Sigmoid colon (tissue), 7 donors: ENCODE measurements at places on chromosomes 5 and 9. TPM values are rescaled to one million over a fixed set of nuclear protein-coding genes. Genes with fewer than 3 reads are reported as not detected.

DNA sequence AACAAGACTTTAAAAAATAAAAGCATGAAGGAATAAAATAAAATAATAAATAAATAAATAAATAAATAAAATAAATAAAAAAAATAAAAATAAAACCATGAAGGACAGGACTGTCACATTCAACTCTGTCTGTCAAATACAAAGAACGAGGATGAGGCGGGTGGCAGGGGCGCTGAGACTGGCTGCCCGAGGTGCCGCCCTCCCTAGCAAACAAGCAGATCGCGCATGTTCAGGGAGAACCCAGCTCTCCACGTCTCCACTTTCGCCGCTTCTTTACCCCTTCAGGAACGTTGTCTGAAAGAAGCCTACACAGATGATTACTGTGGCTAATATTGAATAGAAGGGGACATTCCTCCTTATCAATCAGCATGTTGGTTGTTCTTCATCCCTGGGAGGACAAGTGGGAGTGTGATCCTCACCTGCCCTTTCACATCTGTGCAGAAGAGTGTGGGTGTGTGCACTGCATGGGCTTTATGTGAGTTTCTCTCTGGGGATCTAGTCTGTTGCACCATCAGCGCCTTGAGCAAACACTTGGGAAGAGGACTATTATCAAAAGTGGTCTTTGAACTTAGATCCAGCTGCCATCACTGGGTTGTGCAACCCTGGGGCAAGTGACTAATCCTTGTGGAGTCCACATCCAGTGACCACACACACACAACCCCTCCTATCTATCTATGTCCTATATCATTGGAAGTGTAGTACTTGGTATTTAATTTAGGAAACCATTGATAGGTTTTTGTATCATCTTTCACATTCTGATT lies 399.2 kb downstream of the IRX2 start:
- H3K4me1 ChIP-seq, result no peaks in the 10 kb centered on the region
- H3K36me3 ChIP-seq, result no peaks in the 10 kb centered on the region
- no peak overlapping the region for H3K27ac ChIP-seq
- no peak for DNase-seq

GRCh38 chr5:2142456-2142954 lies 259.8 kb upstream of the IRX4 start:
- no peak for DNase-seq
- H3K27me3 ChIP-seq, result no peaks in the 10 kb centered on the region
- H3K27ac ChIP-seq, result no peak overlapping the region
- no peak overlapping the region for H3K4me3 ChIP-seq
- H3K4me1 ChIP-seq, result no peaks in the 10 kb centered on the region

DNA sequence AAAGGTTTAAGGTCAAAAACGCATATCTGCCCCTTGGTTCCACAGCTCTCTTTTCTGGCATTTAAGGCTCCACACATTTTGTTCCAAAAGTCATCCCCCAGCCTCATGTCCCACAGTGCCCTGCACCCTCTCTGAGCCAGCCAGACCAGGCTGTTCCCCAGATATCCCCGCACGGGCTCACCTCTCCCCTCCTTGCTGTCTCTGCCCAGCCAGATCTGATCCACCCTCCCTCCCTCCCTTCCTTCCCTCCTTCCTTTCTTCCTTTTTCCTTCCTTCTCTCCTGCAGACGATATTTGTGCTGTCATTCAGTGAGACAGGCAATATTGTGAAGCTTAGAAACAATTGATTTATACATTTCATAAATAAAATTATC lies 37.0 kb downstream of the DUSP1 start:
- H3K27me3 ChIP-seq, result no peaks in the 10 kb centered on the region
- H3K27ac ChIP-seq, result peak overlapping the region; percentile 95
- DNase-seq, result no peak
- H3K36me3 ChIP-seq, result no peaks in the 10 kb centered on the region
- no peak overlapping the region for H3K4me3 ChIP-seq
- peaks cover 46% of the 10 kb centered on the region for H3K4me1 ChIP-seq

Gene PRLR
- 0.82 TPM for total RNA-seq

DNA sequence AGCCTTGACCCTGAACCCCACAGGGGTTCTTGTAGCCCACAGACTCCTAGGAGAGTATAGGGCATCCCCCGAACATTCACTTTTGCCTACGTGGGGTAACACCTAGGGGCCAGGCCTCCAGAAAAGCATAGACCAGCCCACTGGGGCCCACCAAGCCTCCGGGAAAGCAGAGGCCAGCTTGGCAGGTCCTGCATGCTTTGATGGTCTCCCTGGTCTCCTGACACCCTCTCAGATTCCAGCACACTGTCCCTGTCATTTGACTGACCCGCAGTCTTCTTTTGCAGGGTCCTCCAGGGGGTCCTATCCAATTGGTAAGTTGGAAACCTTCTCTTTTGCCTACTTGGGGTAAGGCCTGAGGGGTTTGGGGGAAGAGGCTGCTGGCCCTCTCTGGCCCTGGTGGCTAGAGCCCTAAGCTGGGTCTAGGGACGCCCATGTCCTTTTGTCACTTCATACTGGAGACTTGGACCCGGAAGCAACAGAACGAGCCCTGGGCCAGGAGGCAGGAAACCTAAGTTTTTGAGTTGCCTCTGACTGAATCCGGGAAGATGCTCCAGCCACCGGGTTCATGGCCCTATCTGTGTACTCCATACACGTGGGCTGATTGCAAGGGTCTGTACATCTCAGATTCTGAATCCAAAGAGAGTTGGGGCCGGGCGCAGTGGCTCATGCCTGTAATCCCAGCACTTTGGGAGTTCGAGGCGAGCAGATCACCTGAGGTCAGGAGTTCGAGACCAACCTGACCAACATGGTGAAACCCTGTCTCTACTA lies 20.9 kb upstream of the ORM1 start:
- no peaks in the 10 kb centered on the region for H3K4me1 ChIP-seq
- no peak overlapping the region for H3K27ac ChIP-seq
- peaks cover 6% of the 10 kb centered on the region for H3K36me3 ChIP-seq
- H3K4me3 ChIP-seq, result no peak overlapping the region
- H3K27me3 ChIP-seq, result no peaks in the 10 kb centered on the region

GRCh38 chr5:167993771-167994170 lies 297.7 kb upstream of the WWC1 start:
- H3K27me3 ChIP-seq, result no peaks in the 10 kb centered on the region
- H3K4me1 ChIP-seq, result no peaks in the 10 kb centered on the region
- no peaks in the 10 kb centered on the region for H3K36me3 ChIP-seq
- DNase-seq, result no peak
- no peak overlapping the region for H3K27ac ChIP-seq

Gene ADGRD2
- total RNA-seq, result not detected

DNA sequence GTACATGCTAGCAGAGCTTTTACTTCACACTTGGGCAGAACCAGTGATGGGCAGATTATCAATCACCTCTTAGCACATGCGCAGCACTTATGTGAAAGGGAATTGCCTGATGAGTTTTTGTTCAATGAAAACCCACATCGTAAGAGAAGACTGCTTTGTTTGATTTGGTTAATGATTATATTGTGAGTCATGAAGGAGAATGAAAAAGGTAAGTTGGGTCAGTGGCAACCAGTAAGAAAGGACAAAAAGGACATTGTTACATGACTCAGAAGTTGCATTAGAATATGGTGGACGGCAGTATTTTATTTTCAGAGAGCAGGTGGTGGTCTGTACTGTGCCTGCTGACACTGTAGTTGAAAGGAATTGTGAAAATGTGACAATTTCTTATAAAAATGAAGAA lies 127.4 kb downstream of the AOPEP start:
- H3K36me3 ChIP-seq, result no peaks in the 10 kb centered on the region
- DNase-seq, result no peak
- H3K27me3 ChIP-seq, result no peaks in the 10 kb centered on the region
- H3K4me3 ChIP-seq, result no peak overlapping the region
- no peak overlapping the region for H3K27ac ChIP-seq

DNA sequence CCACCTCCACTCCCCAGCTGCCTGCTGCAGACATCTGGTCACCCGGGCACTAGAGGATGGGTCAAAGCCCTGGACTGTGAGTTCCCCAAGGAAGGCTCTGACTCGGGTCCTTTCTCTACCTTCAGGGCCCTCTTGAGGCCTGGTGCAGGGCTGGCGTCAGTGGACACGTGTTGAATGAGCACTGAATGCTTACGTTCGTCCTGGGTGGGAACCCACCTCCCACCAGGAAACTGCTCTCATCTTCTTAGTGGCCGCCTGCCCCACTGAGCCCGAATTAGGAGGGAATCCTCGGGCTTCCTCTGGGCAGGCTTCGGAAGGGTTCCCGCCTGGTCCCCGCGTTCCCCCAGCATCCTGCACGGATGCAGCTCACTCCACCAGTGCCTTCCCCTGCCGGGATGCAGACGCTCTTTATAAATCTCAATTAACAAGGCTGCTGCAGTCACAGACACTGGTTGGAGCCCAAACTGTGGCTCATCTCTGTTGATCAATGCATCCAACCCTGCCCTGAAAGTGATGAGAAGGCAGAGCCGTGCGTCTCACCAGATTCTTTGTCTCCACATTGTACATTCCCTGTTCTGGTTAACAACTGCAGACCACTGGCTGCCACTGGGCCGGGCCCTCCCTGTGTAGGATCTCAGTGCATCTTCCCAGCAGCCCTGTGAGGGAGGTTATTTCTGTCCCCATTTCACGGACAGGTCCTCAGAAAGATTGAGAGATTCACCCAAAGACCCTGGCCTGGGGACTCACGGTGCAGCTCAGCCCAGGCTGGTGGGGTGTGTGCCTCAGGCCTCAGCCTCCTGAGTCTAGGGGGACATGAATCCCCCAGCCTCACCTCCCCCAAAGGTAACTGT lies 168.8 kb downstream of the GAPVD1 start:
- no peak overlapping the region for H3K4me3 ChIP-seq
- H3K27me3 ChIP-seq, result no peaks in the 10 kb centered on the region
- H3K4me1 ChIP-seq, result peaks cover 4% of the 10 kb centered on the region
- DNase-seq, result peak; percentile 41

Gene PCDHB8
- total RNA-seq, result 1.9 TPM

Gene LCN9
- total RNA-seq, result not detected

- H3K4me1 ChIP-seq, result no peaks in the 10 kb centered on the region
- DNase-seq, result no peak
- H3K4me3 ChIP-seq, result no peak overlapping the region
- H3K27me3 ChIP-seq, result no peaks in the 10 kb centered on the region
- no peak overlapping the region for H3K27ac ChIP-seq
Observed at GRCh38 chr5:145975361-145976066, 39.1 kb downstream of the SH3RF2 start.

DNA sequence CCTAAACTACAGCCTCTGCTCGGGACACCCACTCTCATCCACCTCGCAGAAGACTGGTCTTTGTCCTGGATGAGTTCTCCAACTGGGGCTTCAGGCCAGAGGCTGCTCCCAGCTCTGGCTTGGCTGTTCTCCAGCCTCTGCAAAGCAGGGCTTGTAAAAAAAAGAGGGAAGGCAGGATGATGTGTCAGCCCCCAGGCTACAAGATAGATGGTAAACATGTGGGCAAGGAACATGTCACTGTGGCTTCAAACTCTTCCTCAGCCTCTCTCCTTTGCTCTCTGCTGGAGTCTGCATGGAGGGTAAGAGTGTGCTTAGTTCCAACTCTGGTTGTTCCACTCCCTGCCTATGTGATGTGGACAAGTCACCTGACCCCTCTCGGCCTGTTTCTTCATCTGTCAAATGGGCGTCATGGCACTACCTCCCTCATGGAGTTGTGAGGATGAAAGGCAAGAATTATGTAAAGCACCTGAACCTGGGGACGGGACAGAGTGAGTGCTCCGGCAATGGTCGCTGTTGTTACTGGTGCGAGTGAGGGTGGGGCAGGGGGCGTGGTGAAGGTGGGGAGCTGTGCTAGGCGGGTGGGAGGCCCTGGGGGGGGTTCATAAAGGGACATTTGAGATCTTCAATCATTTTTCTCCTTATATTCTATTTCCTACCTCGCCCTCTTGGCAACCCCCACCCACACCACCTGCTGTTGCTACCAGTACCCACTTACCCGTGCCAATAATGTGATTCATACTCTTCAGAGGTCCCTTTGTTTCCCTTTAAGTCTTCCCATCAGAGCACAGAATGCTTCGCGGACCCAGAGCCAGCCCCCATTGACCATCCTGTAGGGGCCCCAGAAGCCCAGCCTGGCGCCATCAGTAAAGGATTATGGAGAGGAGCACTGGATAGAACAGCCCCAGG lies 6.8 kb upstream of the ZNF79 start:
- no peaks in the 10 kb centered on the region for H3K27me3 ChIP-seq
- no peak overlapping the region for H3K4me3 ChIP-seq

DNA sequence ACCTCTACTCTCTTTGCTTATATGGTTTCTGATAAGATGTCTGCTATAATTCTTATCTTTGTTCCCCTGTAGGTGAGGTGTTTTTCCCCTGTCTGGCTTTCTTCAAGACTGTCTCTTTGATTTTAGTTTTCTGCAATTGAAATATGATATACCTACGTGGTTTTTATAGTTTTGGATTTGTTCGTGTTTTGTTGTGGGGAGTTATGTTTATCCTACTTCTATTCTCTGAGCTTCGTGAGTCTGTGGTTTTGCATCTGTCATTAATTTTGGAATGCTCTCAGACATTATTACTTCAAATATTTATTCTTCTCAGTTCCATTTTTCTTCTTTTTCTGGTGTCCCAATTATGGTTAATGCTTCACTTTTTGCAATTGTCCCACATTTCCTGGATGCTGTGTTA lies 521.3 kb downstream of the KCTD16 start:
- no peak overlapping the region for H3K4me3 ChIP-seq
- DNase-seq, result no peak
- no peaks in the 10 kb centered on the region for H3K36me3 ChIP-seq
- H3K27me3 ChIP-seq, result no peaks in the 10 kb centered on the region
- no peak overlapping the region for H3K27ac ChIP-seq
- no peaks in the 10 kb centered on the region for H3K4me1 ChIP-seq

DNA sequence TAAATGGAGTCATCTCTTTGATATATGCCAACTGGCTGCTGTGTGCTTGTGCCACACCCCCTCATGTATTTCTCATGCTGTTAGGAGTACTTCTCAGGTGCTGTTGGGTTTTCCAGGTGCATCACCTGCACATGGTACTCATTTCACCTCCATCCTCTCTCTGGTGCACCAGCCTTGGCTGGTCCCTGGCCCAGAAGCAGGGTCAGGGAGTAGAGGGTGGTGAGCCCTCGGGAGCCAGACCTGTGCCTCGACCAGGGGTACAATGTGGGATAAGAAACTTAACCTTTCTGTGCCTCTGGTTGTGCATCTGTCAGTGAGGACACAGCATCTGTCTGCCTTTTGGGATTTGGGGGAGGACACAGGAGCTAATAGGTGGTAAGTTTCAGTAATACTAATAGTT lies 38.5 kb downstream of the SECISBP2 start:
- no peak overlapping the region for H3K27ac ChIP-seq
- no peak for DNase-seq
- no peaks in the 10 kb centered on the region for H3K4me1 ChIP-seq
- H3K4me3 ChIP-seq, result no peak overlapping the region
- H3K36me3 ChIP-seq, result peaks cover 70% of the 10 kb centered on the region

Gene IFNA2
- not detected for total RNA-seq

GRCh38 chr5:6710551-6711318 lies 2.5 kb upstream of the TENT4A start:
- no peak overlapping the region for H3K4me3 ChIP-seq
- H3K27me3 ChIP-seq, result no peaks in the 10 kb centered on the region
- no peaks in the 10 kb centered on the region for H3K4me1 ChIP-seq
